Natural killer cell treated with Interleukin-12 subunit alpha and Interleukin-12 subunit beta and Interleukin-15 and Interleukin-18, amount 100 ng/mL, for 72 hours (primary cell): ENCODE measurements at places on chromosomes 6 and 20. TPM values are rescaled to one million over a fixed set of nuclear protein-coding genes. Genes with fewer than 3 reads are reported as not detected.

Gene SLC16A10
- 0.48 TPM for total RNA-seq

Gene GMPR
- total RNA-seq: 3.9 TPM

Gene PRL
- total RNA-seq: not detected

Gene WFDC12
- not detected for total RNA-seq

- DNase-seq: no peak
These were observed 25.0 kb upstream of the RNF144B start for GRCh38 chr6:18362058-18362561.

DNA sequence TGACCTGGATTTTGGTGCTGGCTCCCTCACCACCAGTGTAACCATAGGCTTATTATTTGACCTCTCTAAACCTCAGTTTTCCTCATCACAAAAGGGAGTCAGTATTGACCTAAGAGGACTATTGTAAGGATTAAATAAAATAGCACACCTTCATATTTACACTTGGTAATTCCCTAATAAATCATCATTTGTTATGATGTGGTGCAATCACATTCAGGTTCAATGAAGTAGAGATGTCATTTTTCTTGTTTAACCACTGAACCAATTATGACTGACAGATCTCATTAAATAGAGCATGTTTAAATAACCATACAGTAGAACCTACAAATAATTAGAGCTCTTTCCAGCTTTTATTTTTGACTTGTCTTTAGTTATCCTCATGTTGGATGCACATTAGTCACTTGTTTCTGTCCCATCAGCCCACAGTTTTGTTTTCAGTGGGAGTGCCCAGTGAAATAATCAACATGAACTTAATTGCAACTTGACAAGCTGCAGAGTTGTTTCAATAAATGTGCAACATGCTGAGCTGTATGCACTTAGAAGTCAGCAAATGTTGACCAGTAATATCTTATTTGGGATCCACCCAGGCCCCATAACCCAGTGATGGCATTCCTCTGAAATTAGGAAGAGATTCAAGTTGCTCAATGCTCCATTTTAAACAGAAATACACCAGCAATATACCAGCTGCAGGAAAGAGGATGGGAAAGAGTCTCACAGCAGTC lies 451.7 kb upstream of the MARCKS start:
- no peak for DNase-seq

GRCh38 chr6:159169193-159169555 lies at the start of gene FNDC1:
Gene FNDC1, plus strand, starts transcription at chr6:159169400. Its CDS starts 197 bp downstream, at chr6:159169597.
- no peak for DNase-seq
